Activated CD8-positive, alpha-beta memory T cell treated with anti-CD3 and anti-CD28 coated beads for 1 hour (primary cell): ENCODE measurements at places on chromosomes 6 and 20.

DNA sequence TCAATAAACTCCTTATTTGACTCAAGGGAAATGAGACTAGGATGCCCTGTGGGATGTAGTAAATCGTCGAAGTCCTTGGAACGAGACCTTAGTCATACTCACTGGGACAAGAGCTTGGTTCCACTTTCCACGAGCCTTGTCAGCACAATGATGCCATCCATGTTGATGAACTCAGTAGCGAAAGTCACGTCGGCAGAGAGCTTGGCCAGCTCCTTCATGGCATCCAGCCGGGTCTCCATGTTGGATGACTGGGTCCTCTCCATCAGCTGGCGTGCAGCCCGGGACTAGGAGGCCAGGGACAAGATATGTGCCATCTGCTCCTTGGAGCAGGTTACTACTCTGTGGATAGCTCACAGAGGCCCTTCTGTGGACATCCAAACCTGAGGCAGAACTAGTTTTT is 17.5 kb downstream of the ELMO2 start:
- no peak for DNase-seq

DNA sequence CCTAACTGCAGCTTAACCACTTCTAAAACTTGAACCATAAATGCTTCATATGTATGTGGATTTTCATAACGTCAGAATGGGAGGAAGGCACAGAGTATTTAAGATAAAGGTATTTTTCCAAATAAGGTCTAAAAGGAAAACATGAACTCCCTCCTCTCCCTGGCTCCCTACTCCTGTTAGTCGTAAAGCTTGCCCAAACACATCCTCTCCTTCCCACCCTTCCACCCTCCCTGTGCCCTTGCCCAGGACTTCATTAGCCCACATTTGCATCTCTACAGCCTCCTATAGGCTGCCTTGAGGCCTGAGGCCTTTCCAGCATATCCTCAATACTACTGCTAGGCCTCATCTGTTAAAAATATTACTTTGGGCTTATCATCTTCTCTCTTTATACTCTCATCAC is 17.1 kb upstream of the SMIM13 start:
- no peak for DNase-seq

GRCh38 chr6:104402572-104402971 is 457.1 kb downstream of the HACE1 start:
- no peak for DNase-seq

- no peak for DNase-seq
These were observed 331.7 kb downstream of the FARS2 start for GRCh38 chr6:5592886-5593519.

DNA sequence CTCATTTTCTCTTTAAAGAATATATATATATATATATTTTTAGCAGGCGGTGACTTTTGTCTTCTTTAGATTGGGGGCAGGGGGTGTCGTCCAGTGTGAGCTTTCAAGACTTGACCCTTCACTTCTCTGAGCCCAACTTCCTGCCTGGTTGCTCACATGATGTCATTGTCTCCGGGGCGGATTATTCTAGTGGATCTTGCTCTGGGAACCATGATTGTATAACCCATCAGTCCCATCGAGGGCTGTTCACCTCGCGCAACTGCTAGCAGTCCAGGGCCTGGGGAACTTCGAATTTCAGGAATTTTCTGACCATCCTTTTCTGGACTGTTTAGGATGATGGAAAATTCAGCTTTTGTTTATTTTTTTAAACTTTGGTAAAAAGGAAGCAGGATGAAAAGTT is 1.0 kb downstream of the IGF2R start:
- no peak for DNase-seq

DNA sequence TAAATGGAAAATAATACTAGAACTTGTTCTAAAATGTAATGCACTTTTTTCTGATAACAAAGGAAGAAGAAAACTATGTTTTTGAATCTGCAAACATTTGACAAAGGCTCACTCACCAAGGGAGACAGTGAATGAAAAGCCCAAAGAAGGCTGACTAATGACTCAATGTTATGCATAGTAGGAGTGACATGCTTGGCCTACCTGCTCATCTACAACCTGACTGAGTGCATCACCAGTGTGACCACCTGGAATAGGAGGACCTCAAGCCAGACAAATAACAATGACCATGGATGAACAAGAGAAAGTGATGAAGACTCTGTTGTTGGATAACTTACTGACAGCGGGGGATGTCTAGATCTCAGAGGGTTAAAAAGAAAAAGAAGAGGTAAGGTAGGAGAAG is 157.2 kb downstream of the SIM1 start:
- DNase-seq, result no peak

- DNase-seq, result no peak
These were observed 416 bp downstream of the PTPRK start for GRCh38 chr6:128519931-128520435.

DNA sequence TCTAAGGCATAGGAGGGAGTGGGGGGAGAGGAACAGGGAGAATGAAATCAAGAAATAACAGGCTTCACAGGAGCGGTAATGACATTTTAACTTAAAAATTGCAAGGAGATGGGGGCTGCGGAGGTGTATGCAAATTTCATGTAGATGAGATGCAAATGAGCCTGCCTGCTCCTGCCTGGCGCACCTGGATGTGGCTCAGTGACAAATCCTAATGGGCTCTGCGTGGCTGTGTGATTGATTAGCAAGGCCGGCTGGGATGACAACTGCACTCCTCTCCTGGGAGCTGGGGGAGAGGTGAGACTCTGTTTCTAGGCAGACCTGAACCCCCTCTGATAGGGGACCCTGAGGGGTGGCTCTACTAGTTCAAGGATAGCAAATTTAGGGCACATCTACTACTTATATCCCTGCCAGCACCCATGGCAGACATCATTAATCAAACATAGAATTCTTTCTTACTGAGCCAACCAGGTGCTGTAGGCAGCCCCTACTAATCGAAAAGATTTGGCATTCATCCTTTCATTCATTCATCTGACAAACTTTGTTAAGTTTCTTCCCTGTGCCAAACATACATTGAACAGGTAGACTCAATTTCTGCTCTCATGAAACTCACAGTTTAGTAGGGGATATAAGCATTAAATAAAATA is 38.4 kb upstream of the TGM2 start:
- no peak for DNase-seq

GRCh38 chr20:16930656-16931055 is 182.5 kb downstream of the OTOR start:
- DNase-seq, result no peak

DNA sequence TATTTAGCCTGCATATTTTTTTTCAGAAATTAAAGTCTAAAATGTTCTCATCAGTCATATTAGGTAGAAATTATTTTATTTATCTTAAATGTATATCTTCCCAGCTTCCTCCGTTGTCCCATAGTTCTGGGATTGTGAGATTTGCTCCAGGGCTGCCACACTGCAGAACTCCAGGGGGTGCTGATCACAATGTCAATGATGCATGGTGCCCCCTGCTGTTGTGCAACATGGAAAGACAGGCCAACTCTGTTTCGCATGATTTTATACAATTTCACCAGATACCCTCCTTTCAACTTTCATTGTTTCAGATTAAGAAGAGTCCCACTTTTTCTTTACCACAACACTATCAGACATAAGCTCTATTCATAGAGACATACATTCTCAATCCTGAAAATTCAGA is 35.9 kb downstream of the ID4 start:
- no peak for DNase-seq

GRCh38 chr6:166707045-166707444 is 80.0 kb upstream of the RPS6KA2 start:
- no peak for DNase-seq

- no peak for DNase-seq
These were observed 4.8 kb downstream of the EDN1 start for GRCh38 chr6:12294851-12295536.

GRCh38 chr6:56327946-56328727 is 80.8 kb upstream of the COL21A1 start:
- DNase-seq, result no peak

- DNase-seq, result no peak
These were observed 506.6 kb upstream of the MAN1A1 start for GRCh38 chr6:119856136-119856535.

DNA sequence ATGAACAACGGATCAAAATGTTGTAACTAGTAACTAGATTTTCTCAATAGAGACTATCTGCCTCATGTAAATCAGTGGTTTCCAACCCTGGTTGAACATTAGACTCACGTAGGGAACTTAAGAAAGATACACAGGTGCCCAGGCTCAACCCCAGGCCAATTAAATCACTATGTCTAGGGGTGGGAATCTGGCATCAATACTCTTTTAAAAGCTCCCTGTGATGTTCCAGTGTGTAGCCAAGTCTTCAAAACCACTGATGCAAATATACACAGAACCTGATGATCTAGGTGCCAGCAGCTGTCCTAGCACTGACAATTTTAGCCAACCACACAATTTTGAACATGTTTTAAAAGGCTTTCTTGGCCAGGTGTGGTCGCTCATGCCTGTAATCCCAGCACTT is 128.7 kb downstream of the TBC1D32 start:
- no peak for DNase-seq

DNA sequence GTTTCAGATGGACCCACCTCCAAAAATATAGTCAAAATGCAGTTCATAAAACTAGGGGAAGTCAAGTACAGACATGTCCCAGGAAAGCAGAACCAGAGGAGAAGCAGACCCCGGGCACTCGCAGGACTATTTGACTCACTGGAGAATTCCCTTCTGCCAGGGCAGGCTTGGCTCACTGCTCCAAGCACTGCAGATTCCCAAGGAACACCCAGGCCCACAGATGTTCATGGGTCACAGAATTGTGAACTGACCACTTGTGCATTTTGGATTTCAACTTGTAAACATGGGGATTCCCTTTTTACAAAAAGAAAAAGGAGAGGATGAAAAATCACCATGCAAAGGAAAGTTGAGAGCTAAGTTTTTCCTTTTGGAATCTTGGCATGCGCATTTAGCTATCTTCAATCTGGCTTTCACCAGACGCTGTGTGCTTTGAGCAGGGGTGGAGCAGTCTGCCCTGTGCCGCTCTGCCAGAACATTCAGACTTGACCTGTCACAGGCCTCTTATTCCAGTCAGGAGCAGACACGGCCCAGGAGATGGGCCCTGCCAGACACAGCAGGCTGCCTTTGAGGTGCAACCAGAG is 237.5 kb upstream of the TAB2 start:
- no peak for DNase-seq

- DNase-seq, result no peak
These were observed 2.6 kb downstream of the BLCAP start for GRCh38 chr20:37524859-37525708.

DNA sequence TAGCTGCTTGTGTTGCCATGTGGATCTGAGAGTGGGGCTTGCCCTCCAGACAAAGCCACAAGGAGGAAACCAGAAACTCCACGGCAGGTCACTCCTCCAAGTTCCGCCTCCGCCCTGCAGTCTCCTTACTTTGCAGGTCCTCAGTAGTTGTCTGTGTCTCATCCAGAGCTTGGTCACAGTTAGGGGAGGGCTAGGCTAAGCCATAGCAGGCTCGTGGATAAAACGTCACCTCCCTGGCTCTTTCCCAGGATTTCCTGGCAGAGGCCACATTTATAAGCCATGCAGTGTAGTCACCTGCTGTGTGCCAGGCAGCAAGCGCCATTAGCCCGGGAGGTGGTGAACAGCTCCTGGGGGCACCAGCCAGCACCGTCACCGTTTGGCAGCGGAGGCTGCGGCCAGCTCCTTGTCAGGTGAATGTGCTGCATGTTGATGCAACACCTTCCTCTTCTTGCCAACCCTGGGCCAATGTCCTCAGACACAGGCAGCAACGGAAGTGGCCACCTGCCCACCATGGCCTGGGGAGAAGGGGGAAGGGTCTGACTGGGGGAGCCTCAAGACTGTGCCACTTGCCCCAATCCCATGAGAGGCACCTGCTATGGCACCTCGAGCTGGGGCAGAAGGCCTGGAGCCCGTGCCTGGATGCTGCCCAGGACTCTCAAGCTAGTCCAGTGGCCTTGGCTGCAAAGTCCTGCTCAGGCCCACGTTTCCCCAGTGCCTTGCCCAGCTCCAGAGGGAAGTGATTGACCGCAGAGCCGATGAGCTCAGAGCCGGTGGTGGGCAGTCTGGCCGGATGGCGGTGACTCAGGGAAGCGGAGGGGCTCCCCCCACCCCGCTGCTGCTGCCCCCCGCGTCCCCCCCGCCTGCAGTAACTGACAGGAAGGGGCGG is 39.0 kb upstream of the SLCO4A1 start:
- no peak for DNase-seq

DNA sequence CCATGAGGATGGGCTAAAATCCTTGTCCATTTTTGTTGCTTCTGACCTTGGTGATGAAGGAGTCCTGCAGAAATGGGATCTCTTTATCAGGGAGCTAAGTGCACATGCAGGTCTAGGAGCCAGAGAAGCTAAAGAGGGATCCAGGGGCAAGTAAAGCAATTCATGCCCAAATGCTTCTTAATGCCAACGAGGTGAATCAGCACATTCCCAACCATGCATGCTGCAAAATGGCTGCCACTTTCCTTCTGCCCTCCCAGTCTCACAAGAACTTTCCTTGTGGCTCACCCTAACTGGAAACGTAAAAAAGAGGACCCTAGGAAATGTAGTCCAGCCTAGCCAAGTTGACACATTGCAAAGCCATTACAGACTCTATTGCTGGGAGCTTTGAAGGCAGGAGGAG is 298.4 kb downstream of the MAFB start:
- no peak for DNase-seq

DNA sequence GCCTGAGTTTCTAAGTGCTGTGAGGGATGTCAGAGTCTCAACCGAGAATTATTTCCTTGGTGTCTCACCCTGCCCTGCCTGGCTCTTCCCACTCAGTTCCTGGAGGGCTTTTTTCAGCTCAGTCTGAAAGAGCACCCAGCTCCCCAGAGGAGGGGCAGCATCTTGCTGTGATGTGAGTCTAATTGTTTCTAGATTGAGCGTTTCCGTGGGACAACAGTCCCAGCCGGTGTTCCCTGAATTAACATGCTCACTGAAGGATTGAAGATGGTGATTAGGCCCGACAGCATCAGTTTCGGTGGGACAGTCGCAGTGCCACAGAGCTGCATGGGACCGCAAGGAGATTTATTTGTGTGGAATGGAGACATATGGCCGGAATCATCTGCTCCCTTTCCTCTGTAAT is 587.6 kb downstream of the DHX35 start:
- no peak for DNase-seq

GRCh38 chr6:50845499-50846143 is 26.9 kb downstream of the TFAP2B start:
- no peak for DNase-seq

DNA sequence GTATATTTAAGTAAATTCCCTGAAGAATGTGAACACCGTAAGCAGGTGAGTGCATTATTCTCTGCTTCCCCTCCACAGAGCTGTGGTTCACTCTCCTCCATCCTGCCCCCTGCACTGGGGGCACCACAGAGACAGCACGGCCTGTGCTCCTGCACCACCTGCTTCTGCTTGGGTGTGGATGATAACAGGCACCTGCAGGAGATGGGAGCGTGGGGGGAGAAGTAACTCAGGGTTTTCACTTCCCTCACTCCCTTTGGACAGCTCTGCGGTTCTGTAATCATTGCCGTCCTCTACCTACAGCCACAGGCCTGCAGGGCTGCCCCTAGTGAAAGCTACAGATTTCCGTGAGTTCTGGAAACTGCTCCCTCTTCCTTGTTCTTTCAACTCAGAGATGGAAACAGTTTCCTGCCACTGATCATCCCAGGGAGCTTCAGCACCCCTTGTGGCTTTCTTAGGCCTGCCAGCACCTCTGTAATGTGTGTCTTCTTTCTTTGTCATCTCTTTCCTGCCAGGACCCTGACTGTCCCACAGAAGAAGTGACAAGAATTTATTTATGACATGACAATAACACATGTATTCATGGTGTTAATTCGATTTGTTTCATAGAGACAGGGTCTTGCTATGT is 21.3 kb upstream of the MICB start:
- DNase-seq, result no peak

GRCh38 chr20:35968930-35969329 is 540 bp downstream of the CNBD2 start:
- DNase-seq, result no peak
